Karpas-422 (cell line): ENCODE measurements at places on chromosomes 5 and 9. TPM values are rescaled to one million over a fixed set of nuclear protein-coding genes. Genes with fewer than 3 reads are reported as not detected.

The FGFR4 gene
- total RNA-seq, result 2.4 and 3.6 TPM in 2 replicates

The STX17 gene
- total RNA-seq, result 16.4 and 21.4 TPM in 2 replicates

The APBA1 gene
- not detected in 2 replicates for total RNA-seq

The SH2D3C gene
- 0.61 TPM in 1 of 2 replicates, not detected in the other for total RNA-seq

The PIP5KL1 gene
- 2.7 and 3.1 TPM in 2 replicates for total RNA-seq

The FOXD4L4 gene
- 0.14 and 0.41 TPM in 2 replicates for total RNA-seq

The IFNB1 gene
- 0.51 TPM in 1 of 2 replicates, not detected in the other for total RNA-seq

The TMEM8B gene
- total RNA-seq, result 2.9 and 3.0 TPM in 2 replicates

The SPEF2 gene
- total RNA-seq, result not detected in 2 replicates

The LCN12 gene
- not detected in 2 replicates for total RNA-seq

The OR1L6 gene
- not detected in 2 replicates for total RNA-seq

DNA sequence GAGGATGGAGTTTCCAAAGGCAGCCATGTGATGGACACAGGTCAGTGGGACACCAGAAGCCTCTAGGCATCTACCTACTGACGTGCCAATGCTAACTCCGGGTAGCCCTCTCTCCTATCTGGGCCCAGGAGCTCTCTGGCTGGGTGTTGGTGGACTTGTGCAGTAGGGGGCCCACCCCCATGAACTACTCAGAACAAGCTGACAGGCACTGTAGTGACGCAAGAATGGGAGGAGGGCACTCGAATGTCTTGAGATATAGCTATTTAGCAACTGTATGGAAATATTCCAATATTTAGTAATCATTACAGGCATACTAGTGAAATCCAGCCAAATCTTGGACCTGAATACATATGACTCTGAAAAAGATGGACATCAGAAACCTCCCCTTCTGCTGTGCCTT is 5.7 kb upstream of the DOCK2 start:
- H3K36me3 ChIP-seq, result no peaks in the 10 kb centered on the region
- H3K4me3 ChIP-seq, result no peak overlapping the region
- no peaks in the 10 kb centered on the region for H3K4me1 ChIP-seq
- no peak for DNase-seq
- no peaks in the 10 kb centered on the region; the same call in 1 of the 2 replicates for H3K27me3 ChIP-seq

- H3K36me3 ChIP-seq, result peaks cover 19% of the 10 kb centered on the region; the same call in 1 of the 2 replicates
- H3K4me3 ChIP-seq, result no peak overlapping the region
- no peaks in the 10 kb centered on the region for H3K27me3 ChIP-seq
- H3K4me1 ChIP-seq, result no peaks in the 10 kb centered on the region
Observed at GRCh38 chr5:65796751-65797316, 74.8 kb downstream of the NLN start.

- no peaks in the 10 kb centered on the region for H3K27me3 ChIP-seq
- DNase-seq, result no peak
- H3K4me3 ChIP-seq, result no peak overlapping the region
- H3K4me1 ChIP-seq, result no peaks in the 10 kb centered on the region
- no peak overlapping the region for H3K27ac ChIP-seq
Observed at GRCh38 chr9:68437785-68438184, 81.4 kb downstream of the PGM5 start.

- DNase-seq, result no peak
- no peak overlapping the region for H3K27ac ChIP-seq
- no peaks in the 10 kb centered on the region for H3K4me1 ChIP-seq
- H3K36me3 ChIP-seq, result no peaks in the 10 kb centered on the region
- no peak overlapping the region for H3K4me3 ChIP-seq
Observed at GRCh38 chr5:66342341-66342880, 198.3 kb downstream of the SREK1 start.

DNA sequence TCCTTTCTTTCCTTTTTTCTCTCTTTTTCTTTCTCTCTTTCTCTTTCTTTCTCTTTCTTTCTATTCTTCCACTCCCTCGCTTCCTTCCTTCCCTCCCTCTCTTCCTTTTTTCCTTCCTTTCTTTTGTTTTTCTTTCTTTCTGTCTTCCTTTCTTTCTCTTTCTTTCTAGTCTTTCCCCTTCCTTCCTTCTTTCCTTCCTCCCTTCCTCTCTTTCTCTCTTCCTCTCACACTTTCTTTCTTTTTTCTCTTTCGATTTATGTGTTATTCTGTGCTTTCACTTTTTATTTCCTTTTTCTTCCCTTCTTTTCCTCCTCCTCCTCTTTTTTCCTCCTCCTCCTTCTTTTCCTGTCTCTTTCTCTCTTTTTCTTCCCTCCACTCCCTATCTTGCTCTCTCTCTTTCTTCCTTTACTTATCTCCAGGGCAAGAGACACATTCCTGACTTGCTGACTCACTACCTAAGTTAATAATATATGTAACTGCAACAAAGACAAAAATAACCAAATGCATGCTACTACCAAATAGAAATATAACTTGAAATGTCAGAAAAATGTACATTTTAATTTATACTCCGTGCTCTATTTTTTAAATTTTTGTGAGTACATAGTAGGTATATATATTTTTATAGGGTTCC is 445.5 kb downstream of the GABRG2 start:
- H3K36me3 ChIP-seq, result no peaks in the 10 kb centered on the region
- no peak overlapping the region for H3K27ac ChIP-seq
- H3K4me1 ChIP-seq, result no peaks in the 10 kb centered on the region

DNA sequence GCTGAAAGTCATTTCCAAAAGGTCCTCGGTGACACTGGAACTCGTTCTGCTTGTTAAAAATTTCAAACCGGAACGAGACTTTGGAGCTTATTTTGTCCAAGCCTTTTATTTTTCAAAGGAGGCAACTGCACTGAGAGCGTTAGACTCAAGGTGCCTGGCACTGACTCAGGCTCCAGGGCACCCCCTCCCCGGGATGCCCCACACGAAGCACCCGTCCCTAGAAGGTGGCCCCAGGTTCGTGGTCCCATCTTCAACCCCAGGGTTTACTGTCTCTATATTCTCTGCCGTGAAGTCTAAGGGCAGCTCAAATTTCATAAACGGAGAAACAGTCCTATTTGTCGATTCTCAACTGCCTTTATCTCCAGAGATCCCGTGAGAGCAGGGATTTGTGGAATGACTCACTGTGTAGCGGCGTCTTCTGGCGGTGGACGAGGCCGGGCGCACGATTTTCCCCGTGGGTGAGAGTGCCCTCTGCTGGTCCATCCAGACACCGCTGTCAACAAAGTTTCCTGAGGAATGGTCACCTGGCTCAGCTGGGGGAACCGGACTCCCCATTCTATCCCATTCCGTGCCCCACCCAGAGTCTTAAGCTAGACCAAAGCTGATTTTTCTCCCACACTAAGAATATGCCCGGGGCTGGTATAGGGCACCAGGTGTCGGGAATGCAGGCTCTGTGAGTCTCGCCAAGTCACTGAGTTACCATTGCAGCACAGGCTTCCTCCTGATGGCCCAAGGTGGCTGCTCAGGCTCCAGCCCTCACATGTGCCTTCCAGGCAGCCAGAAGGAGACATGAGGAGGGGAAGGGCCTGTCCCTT is 27.1 kb upstream of the SLC6A19 start:
- no peak overlapping the region for H3K27ac ChIP-seq

DNA sequence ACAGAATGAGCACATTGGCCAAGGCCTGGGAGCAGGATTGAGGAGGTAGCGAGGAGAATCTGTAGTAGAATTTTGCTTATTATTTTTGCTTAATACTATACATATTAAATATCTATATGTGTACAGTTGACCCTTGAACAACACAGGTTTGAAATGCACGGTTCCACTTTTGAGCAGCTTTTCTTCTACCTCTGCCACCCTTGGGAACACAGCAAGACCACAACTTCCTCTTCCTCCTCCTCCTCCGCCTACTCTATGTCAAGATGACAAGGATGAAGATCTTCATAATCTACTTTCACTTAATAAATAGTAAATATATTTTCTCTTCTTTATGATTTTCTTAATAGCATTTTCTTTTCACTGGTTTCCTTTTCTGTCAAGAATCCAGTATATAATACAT is 541.4 kb downstream of the KCTD16 start:
- 0 out of 2 replicates have a peak overlapping the region, but pooled peaks have one; percentile 7 for H3K4me3 ChIP-seq
- peaks cover 29% of the 10 kb centered on the region for H3K4me1 ChIP-seq
- no peaks in the 10 kb centered on the region for H3K27me3 ChIP-seq
- no peaks in the 10 kb centered on the region for H3K36me3 ChIP-seq
- DNase-seq, result peak; percentile 84
- peak overlapping the region; percentile 40; the same call in 1 of the 2 replicates for H3K27ac ChIP-seq

DNA sequence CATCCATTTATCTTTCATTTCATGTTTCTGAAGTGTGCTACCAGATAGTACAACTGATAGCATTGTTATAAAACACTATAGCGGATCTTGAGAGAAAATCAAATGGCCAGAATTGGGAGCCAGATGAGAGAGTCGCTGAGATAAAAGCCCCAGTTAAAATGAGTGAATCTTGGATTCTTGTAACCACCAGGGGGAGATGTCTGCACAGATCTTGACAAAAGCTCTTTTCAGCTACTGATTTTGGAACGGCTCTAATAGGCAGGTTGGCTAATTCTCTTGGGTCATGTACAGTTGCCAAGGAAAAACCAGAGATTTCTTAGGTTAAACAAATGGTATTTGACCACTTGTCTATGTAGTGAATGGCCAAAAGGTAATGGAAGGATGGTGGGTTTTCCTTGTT is 21.7 kb downstream of the F2RL2 start:
- H3K27me3 ChIP-seq, result no peaks in the 10 kb centered on the region
- no peak overlapping the region for H3K27ac ChIP-seq
- peaks cover 3% of the 10 kb centered on the region for H3K4me1 ChIP-seq
- H3K36me3 ChIP-seq, result no peaks in the 10 kb centered on the region

- H3K27me3 ChIP-seq, result no peaks in the 10 kb centered on the region
- DNase-seq, result peak; percentile 76
- peaks cover 14% of the 10 kb centered on the region; the same call in 1 of the 2 replicates for H3K36me3 ChIP-seq
- peaks cover 12% of the 10 kb centered on the region for H3K4me1 ChIP-seq
Observed at GRCh38 chr9:122814545-122814944, 13.8 kb downstream of the PDCL start.

- no peak overlapping the region for H3K27ac ChIP-seq
- no peaks in the 10 kb centered on the region for H3K36me3 ChIP-seq
- no peak overlapping the region for H3K4me3 ChIP-seq
- no peaks in the 10 kb centered on the region for H3K4me1 ChIP-seq
- H3K27me3 ChIP-seq, result no peaks in the 10 kb centered on the region
Observed at GRCh38 chr9:101495810-101496209, 37.8 kb upstream of the RNF20 start.

- H3K27ac ChIP-seq, result no peak overlapping the region
- H3K4me3 ChIP-seq, result no peak overlapping the region
- H3K27me3 ChIP-seq, result no peaks in the 10 kb centered on the region
- H3K36me3 ChIP-seq, result no peaks in the 10 kb centered on the region
Observed at GRCh38 chr5:143010351-143010750, 240.2 kb downstream of the ARHGAP26 start.

- no peaks in the 10 kb centered on the region for H3K36me3 ChIP-seq
- H3K27ac ChIP-seq, result no peak overlapping the region
- no peak overlapping the region for H3K4me3 ChIP-seq
- H3K27me3 ChIP-seq, result no peaks in the 10 kb centered on the region
Observed at GRCh38 chr5:54717870-54718269, 200.3 kb downstream of the SNX18 start.

GRCh38 chr5:135916638-135917263 is 21.1 kb upstream of the IL9 start:
- H3K36me3 ChIP-seq, result no peaks in the 10 kb centered on the region
- no peak overlapping the region for H3K4me3 ChIP-seq
- H3K4me1 ChIP-seq, result no peaks in the 10 kb centered on the region
- no peak for DNase-seq

DNA sequence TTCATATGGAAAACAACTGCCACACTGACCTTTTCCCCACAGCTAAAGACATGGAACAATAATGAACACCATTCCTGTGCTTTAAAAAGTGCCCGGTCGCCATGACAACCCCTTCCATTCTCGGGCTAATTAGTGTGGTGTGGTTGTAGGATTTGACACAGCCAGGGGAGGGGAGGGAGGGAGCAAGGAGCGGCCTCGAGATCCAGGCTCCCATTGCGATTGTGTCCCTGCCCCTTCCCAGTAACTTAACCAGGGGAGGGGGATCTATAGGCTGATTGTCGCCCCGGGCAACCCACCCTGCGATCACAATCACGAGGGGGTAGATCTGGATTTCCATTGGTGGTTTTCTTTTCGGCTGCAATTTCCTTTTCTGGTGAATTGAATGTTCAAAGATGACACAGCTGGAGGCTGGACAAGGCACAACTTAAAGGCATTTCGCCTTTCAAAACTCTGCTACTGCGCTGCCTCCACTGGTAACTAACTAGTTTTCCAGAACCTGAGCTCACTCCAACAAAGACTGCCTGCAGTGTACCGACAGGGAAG is 96.7 kb upstream of the RETREG1 start:
- no peak overlapping the region for H3K27ac ChIP-seq
- no peaks in the 10 kb centered on the region for H3K4me1 ChIP-seq
- no peak overlapping the region for H3K4me3 ChIP-seq
- H3K36me3 ChIP-seq, result no peaks in the 10 kb centered on the region

DNA sequence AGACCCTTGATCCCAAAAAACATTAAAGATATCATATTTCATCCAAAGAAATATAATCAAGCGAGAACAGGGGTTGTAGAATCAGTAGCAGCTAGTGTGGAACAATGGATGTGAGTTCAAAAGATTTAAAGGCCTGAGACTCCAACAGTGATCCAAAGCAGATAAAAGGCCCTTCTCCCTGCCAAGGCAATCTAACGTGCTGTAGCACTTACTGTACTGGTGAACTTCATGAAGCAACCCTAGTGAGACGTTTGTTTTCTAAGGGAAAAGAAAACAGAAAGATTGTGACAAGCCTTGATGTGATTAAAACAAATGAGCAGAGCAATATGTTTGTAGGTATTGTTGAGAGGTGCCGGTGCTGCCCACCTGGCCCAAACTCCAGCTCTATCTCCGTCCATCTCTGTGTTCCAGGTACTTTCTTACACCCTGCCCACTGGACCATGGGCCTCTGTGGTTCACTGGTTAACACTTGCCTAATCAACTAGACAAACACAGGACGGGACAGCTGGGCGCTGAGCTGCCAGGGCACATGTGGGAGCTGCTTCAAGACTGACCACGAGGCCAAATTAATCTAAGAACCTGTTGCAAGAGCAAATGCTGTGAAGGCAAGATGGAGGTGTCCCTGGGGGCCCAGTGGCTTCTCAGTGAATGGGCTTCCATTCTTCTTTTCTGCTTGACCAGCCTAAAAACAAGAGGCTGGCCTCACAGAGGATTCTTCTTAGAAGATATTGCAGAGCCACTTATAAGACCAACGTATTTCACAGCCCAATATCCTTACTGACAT is 265.5 kb downstream of the CWC27 start:
- no peaks in the 10 kb centered on the region for H3K36me3 ChIP-seq
- no peak for DNase-seq
- peaks cover 14% of the 10 kb centered on the region for H3K4me1 ChIP-seq
- H3K27me3 ChIP-seq, result no peaks in the 10 kb centered on the region

DNA sequence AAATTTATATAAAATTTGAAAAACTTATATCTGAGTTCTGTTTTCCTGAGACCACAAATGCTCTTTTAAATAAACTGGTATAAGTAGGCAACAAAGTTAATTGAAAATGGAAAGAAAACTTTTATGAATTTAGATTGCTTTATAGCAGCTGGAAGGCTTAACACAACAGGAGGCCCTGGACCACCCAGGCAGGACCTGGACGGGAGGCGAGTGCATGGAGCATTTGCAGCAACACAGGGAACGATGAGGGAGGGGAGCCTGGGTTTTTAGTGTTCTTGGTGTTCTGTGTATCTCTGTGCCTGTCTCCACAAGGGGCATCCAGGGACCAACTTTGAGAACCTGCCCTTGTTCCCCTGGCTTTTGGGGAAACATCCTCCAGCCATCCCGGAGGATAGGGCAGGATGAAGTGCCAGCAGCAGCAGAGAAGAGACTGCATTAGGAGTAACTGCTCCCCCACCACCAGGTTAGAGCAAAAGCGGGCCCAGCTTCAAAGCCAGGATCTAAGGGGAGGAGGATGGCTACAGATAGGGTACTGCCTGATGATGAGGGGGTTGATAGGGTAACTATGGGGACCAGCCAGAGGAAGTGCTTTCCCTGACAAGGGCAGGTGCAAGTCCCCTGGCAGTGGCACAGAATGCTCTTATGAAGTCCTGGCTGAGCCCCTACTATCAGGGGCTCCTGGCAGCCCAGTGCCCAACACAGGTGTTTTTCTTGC is 6.7 kb upstream of the SPATA31E1 start:
- no peaks in the 10 kb centered on the region for H3K27me3 ChIP-seq
- H3K27ac ChIP-seq, result no peak overlapping the region
- no peaks in the 10 kb centered on the region for H3K4me1 ChIP-seq
- H3K36me3 ChIP-seq, result no peaks in the 10 kb centered on the region
- H3K4me3 ChIP-seq, result no peak overlapping the region
